Activated T-cell treated with anti-CD3 and anti-CD28 coated beads, Interleukin-2, amount 50 U/mL, for 4 hours (primary cell): ENCODE measurements at places on chromosomes 7 and 10. TPM values are rescaled to one million over a fixed set of nuclear protein-coding genes. Genes with fewer than 3 reads are reported as not detected.

The GSTO2 gene
- 1.1 TPM for total RNA-seq

- DNase-seq = no peak
Measured at GRCh38 chr7:66845379-66846095, 75.5 kb upstream of the TMEM248 start.

- no peak for DNase-seq
Measured at GRCh38 chr7:132066761-132067171, 509.5 kb downstream of the PLXNA4 start.

- DNase-seq = no peak
Measured at GRCh38 chr10:18071591-18071990, 68.6 kb upstream of the CACNB2 start.

DNA sequence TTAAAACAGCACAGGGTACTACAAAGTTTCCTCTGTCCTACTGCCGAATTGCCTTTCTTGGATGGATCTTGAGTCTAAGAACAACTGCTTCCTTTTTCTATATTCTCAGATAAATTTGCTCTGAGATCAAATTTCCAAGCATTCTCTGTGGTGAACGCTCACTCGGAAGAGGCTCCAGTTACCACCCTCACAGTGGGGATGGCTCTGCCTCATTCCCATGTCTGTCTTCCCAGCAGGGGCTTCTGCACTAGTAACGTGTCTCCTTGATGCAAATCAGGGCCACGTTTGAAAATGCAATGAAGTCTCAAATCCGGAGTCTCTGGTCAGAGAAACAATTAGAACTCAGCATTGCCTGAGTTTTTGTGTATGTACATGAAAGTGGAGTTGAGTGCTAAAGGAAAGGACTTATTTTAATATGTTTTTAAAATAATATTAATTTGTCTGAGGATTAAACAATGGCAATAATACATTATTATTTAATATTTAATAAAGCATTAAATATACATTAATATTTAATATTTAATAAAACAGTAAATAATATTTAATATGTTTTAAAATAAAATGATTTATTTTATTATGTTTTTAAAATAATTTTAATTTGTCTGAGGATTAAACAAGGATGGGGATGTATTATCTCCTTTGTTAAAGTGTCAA is 61.8 kb downstream of the INHBA start:
- DNase-seq = no peak
